Spinal cord (tissue), 10 donors: ENCODE measurements at places on chromosomes 4 and X.

DNA sequence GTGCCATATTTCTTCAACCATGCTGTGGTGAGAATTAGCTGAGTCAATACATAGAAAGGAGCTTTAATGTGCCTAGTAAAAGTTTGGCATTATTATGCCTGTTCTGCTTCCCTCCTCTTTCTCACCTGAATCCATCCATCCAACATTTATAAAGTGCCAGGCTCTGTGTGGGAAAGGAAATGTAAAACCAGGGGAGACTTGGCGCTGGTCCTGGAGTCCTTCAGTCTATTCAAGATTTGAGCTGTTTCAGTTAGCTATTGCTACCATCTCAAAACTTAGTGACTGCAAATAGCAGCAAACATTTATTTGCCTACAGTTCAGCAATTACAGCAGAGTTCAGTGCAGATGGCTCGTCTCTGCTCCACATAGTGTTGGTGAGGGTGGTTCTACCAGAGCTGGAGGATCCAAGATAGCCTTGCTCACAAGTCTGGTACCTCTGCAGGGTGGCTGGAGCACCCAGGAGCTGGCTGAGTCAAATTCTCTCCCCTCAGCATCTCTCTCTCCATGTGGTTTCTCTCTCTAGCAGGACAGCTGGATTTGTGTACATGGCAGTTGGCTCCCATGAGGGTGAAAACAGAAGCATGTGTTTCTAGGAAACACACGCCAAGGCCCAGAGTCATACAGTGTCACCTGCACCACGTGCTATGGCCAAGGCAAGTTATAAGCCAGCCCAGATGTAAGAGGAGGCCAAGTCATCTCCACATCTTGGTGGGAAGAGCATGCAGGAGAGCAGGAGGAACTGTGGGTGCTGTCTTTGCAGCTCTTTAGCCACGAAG is 77.3 kb downstream of the FHDC1 start:
- DNase-seq: no peak

DNA sequence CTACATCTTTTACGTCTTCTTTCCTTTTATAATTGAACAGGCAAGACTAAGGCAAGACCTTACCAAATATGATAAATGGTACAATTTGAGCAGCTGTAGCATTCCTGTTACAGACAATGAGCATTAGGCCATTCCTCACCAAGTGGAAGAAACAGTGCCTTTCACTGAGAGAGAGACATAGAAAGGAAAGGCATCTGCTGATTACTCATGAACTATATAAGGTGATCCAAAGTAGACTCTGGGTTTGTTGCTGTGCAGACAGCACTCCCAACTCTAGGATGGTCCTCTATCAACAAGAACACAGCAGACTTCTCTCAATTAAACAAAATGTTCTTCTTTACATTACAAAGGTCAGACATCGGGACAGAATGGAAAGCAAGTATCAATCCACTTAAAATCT is 91.9 kb downstream of the FAM13A start:
- no peak for DNase-seq

- no peak for DNase-seq
These were observed 179.1 kb upstream of the ETNPPL start for GRCh38 chr4:108941904-108942430.

DNA sequence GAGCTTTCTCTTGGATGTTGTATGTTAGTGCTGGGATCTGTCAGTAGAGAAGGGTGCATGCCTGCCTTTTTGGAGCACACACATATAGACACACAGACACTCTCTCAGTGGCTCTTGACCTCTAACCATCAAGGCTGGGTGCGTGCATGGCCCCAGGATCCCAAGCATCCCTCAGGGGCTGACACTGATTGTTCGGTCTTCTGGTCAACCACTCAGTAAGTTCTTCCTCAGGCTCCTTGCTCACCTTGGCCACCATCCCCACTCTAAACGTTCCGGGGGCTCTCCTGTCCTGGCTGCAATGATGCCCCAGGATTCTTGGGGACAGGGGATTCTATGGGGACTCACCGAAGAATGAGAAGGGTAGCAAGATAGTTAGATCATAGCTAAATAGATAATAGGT is 179.6 kb downstream of the SHOX start:
- no peak for DNase-seq

DNA sequence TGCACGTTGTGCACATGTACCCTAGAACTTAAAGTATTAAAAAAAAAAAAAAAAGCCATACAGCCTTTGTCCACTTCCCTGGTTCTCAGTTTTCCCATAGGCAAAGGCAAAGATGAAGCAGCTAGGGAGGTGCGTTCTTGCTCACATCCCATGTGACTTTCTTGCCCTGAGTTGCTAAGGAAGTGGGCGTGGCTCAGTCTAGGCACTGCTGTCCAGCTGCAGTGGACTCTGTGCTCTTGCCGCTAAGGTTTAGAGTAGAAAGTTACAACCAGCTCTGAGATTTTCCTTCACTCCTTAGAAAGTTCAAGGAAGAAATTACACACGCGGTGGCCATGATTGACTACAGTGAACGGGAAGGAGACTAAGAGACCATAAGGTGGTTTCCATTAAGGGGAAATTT is 144.7 kb downstream of the NAA11 start:
- no peak for DNase-seq

GRCh38 chrX:40097141-40097503 is 636 bp downstream of the BCOR start:
- DNase-seq: no peak

DNA sequence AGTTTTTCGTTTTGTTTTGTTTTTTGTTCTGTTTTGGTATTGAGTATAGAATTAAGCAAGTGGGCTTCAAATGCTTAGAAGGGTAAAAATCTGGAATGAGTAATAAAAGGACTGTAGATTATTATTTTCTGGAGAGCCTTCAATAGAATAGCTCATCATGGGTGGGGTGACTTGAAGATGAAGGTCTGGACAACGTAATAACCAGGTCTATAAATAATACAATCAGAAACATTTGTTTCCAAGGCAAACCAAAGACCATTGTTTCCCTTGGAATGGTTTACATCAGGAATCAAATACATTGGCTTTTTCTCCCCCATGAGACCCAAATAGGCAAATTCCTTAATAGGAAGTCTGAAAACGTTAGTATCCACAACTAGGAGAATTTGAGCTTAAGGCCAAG is 721.6 kb downstream of the RPA4 start:
- DNase-seq: no peak

- DNase-seq: no peak
These were observed 112.3 kb upstream of the BCOR start for GRCh38 chrX:40209951-40210617.

DNA sequence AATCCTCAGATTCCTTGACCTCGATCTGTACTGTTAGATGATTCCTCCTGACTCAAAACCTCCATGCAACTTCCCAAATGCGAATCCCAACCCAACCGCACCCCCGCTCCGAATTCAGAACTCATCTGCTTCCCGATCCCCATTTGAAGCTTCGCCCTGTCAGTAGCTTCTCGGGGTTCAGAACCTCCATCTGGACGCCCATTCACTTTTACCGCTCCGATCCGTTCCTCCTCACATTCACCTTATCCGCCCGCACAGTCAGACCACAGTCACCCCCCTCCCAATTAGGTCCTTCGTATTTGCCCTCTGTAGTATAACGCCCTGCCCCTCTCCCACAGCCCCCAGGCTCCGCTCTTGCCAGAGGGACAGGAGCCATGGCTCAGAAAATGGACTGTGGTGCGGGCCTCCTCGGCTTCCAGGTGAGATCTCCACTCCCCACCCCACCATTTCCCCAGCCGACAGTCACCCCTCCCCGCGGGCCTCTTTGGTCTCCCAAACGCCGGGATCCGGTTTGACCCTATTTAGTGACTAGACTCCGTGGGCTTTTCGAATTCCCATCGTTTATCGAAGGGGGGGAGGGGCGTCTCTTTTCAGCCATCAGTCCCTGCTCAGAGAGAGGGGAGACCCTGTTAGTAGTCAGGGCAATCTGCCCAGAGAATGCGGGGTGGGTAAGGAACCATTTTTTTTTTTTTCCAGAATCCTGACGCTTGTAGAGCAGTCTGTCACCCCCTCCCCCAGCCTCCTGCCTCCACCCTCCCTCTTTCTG is 691 bp downstream of the MAGED1 start:
- peak; percentile 51 for DNase-seq

DNA sequence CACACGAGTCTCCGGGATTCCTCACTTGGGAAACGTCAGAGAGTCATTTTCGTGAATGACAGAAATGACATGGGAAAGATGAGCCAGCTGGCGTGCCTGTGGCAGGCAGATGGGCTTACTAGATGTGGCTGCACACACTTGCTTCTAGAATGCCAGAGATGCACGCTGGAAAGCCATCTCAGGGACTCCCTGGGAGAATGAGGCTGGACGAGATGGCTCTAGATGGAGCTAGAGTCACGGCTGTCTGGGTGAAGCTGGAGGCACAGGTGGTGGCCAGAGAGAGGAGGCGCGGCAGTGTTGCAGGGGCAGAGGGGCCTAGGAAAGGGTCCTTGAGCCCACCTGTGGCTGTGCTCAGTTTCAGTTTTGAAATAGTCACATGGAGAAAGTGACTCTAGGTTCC is 26.0 kb downstream of the TKTL1 start:
- peak; percentile 75 for DNase-seq

DNA sequence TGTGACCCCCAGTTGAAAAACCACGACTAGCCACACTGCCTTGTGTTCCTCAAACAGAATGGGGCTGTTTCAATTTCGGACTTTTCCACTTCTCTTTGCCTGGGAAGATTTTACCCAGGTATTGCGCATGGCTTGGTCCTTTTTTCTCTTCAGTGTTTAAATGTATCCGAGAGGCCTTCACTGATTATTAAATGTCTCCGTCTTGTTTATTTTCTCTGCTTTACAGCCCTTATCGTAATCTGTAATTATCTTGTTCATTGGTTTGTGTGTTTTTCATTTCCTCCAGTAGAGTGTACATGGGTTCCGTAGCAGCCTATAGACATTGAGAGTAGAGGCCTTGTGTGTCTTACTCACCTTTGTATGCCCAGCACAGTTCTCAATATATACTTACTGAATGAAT is 2.4 kb downstream of the MOSPD2 start:
- no peak for DNase-seq

DNA sequence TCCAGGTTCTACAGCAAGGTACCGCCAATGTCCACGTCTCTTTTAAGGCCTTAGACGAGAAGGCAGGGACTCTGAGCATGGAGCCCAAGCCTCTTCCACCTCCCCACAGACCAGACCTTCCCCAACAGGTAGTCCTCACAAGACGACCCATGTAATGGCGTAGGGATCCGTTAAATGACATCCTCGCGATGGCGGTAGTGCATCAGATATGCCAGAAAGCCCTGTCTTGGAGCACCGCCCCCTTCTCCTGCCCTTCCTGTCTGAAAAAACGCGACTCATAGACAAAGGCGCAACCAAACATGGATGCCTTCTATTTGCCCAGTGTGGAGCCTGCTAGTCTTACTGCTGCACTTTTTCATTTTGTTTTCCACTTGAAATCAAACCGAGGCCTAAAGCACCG is 185.4 kb downstream of the OR13H1 start:
- DNase-seq: no peak

DNA sequence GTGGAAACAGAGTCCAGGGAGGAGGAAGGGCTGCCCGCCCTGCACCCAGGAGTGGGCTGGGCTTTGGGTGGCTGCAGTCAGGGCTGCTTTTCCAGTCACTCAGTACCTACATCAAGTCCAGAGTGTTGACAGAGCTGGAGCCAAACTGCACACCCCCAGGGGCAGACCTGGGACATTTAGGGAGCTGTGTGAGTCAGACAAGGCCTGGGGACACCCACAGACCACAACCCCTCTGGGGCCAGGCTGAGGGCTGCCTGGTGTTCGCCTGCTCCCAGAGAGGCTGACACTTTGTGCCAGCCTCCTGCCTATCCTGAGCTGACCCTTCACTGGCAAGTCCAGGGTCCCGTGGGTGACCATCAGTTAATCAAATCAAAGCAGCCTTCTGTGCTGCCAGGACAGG is 240.0 kb downstream of the BCOR start:
- no peak for DNase-seq

DNA sequence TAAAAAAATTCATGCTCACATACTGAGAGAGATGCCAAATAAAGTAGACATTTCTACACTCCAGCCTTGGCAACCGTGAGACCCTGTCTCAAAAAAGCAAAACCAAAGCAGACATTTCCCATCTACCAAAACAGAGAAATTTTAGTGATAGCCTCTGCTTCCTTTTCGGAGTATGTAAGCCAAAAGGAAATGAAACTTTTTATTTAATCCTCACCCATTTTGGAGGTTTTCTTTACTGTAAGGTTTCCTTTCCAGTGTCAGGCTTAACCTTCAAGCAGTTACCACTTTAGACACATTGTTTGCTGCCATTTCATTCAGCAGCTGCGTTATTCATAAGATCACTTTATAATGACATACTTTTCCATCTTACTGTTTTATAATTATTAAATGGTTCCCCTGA is 15.9 kb downstream of the ADD1 start:
- DNase-seq: no peak

DNA sequence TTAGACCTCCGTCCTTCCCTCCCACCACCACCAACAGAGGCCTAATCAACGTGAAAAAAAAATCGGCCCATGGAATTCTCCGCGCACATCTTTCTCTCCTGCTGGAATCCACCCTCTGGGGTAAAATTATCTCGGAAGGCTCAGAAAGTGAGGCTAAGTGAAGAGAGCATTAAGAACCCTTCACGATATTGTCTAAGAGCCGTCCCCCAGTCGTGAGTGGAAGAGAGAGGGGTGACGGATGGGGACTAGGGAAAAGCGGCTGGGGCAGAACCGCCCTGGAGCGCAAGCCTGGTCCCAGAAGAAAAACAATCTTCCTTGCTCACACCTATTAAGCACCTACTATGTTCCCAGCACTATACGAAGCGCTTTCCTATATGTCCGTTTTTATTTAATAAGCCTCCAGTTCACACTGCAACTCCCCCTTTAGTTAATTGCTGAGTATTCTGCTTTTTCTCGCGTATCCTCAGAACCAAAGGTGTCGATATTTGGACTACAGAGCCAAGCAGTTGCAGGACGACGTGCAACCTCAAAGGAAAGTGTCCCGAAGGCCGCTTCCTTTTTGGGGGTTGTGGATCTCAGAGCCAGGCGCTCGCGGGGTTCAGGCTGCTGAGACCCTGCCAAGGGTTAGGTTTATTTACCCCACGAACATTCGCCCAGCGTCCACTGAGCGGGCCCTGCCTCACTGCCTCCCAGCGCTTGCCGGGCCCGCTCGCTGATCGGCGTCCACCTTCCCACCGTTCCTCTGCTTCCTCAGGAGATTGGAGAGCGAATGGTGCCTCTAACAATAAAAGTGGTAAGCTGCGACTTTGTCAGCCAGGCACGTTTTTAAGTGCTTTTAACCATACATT is 889 bp downstream of the MGARP start:
- DNase-seq: no peak

- no peak for DNase-seq
These were observed 51.3 kb upstream of the EXOC1L start for GRCh38 chr4:55768291-55768690.

DNA sequence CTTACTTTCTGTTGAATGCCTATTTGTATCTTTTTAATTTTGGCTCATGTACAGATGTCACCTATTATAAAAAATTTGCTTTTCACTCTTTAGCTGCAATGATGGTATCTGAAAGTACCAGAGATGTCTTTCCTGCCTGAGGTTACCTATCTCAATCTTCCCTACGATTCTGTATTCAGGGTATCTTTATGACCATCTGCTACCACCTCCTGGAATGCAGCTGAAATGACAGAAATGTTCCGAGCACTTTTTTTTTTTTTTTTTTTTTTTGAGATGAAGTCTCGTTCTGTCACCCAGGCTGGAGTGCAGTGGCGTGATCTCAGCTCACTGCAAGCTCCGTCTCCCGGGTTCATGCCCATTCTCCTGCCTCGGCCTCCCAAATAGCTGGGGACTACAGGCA is 136.4 kb downstream of the REPS2 start:
- peak; percentile 79 for DNase-seq
